ENCODE measurements at places on chromosomes 13 and 19. TPM values are rescaled to one million over a fixed set of nuclear protein-coding genes. Genes with fewer than 3 reads are reported as not detected.
A peak's percentile ranks its signal among the peaks of the same experiment; 100 is the strongest.

DNA sequence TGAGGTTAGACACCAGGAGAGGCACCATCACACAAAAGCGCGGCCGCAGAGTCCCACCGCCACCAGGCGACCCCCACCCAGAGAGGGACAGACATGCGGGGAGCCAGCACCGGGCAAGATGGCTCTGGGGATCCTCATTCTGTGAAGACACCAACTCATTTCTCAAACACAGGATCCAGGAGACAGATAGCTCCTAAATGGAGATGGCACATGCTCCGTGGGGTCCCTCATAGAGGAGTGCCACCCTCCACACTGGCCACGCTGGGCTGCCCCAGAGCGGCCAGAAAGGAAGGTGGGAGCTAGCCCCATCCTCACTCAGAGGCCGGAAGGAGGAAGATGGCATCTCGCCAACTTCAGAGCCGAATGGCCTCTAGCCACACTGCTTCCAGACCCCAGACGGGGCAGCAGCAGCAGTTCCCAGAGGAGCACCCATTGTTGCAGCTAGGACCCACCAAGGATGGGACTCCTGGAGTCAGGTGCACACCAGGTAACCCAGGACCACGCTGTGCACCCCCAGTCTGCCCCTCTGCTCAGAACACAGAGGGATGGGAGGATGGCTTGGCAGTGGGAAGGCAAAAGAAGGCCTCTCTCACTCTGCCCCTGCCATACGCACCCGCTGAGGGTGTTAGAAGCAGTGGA is 78.6 kb downstream of the ZIC5 start:
- DNase-seq = no peak

GRCh38 chr13:39900106-39900750 is 244.8 kb downstream of the COG6 start:
- DNase-seq = no peak

DNA sequence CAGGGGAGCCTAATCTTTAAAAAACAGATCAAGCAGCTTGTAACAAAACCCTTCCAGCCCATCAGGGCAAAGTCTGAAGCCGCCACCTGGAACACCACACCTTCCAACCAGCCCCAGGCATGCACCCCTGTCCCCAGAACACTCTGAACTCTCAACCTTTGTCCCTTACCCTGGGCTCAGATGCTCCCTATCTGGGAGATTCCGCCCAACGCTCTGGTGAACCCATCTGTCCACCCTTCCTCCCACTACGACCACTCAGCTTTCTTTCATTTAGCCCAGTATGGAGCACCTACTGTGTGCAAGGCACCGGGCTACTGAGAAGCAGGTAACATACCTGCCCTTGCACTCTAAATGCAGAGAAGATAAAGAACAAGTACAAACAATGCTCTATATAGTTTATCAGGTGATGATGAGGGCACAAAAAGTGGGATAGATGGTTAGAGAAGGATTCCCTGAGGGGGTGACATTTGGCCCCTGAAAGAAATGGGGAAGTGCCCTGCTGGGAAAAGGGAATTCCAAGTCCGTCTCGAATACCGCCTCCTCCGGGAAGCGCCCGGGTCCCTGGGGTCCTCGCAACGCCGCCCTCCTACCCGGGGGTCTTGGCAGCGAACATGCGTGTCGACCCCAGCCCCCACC is 629 bp downstream of the PEPD start:
- DNase-seq = peak; percentile 91

- no peak for DNase-seq
These were observed 133.5 kb downstream of the DNAJC15 start for GRCh38 chr13:43156916-43157315.

DNA sequence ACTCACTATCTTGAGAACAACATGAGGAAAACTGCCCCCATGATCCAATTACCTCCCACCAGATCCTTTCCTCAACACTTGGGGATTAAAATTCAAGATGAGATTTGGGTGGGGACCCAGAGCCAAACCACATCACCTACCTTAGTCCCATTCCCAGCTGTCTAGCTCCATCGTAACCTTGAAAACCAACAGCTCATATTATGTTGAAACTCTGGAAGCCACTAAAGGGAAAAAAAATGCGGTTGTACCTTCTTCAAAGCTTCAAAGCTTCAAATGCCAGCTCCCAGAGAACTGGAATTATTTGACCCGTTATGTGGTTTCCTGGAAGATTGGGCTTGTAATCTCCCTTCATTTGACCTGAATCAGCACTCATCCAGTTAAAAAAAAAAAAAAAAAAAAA is 223.1 kb upstream of the GPC6 start:
- DNase-seq = no peak

DNA sequence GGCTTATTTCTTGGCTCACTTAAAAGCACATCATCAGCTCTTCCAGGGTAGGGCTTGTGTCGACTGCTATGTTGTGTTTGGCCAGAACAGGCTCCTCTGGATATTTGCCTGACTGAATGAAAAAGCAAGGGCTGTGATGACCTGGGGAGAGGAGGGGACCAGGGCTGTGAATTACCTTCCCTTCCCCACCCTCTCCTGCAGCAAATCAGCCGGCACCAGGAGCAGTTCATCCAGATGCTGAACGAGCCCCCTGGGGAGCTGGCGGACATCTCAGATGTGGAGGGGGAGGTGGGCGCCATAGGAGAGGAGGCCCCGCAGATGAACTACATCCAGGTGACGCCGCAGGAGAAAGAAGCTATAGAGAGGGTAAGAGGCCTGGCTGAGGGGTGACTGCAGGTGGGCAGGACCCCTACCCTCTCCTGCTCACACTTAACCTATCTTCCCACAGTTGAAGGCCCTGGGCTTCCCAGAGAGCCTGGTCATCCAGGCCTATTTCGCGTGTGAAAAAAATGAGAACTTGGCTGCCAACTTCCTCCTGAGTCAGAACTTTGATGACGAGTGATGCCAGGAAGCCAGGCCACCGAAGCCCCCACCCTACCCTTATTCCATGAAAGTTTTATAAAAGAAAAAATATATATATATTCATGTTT is 4.4 kb downstream of the GADD45GIP1 start:
- DNase-seq = no peak

DNA sequence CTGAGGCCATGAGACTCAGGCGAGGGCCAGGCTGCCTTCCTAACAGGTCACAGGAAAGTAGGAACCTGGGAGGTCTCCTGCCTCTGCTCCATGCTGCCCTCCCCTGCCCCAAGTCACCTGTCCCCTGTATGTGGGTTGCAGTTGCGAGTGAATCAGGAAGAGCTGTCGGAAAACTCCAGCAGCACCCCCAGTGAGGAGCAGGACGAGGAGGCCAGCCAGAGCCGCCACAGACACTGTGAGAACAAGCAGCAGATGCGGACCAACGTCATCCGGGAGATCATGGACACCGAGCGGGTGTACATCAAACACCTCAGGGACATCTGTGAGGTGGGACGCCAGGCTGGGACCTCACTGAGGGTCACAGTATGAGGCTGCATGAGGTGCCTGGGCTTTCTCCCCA is 22.8 kb upstream of the C1QTNF9 start:
- DNase-seq = no peak

- no peak for DNase-seq
These were observed 5.1 kb downstream of the PEX11G start for GRCh38 chr19:7483720-7484201.

- DNase-seq = no peak
These were observed 10.1 kb downstream of the SUCLA2 start for GRCh38 chr13:47990920-47991466.

DNA sequence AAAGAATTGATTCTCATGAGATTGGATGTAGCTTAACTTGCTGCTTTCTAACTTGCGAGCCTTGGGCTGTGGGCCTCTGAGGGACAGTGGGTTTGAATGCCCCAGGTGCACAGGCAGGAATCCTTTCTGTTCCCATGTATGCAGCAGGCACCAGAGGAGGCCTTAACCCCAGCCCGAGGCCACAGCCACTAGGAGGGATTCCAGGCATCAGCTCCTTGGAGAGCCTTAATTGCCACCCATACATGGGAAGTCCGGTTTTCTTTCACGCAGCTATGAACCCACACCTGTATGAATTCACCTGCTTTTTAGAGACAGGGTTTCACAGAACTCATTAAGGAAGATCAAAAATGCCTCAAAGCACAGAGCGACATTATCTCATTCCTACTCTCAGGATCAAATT is 117.9 kb downstream of the CRYL1 start:
- no peak for DNase-seq

- no peak for DNase-seq
These were observed 240.0 kb upstream of the SGCG start for GRCh38 chr13:22940736-22941135.

DNA sequence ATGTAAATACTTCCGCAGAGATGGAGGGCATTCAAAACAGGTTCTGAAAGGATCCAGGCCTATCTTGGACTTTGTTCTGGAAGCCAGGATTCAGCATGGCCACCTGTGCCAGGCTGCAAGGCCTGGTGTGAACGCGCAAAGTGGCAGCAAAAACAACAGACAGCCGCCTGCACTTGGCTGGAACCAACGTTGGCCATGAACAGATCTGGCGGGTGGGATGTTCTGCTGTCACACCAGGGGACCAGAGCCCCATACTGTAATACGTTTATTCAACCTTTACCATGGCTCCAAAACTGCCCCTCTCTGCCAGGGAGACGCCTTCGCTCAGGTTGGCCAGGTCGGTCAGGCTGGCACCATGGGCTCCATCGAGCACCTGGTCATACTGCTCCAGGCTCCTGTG is 69.7 kb downstream of the EPS15L1 start:
- no peak for DNase-seq

DNA sequence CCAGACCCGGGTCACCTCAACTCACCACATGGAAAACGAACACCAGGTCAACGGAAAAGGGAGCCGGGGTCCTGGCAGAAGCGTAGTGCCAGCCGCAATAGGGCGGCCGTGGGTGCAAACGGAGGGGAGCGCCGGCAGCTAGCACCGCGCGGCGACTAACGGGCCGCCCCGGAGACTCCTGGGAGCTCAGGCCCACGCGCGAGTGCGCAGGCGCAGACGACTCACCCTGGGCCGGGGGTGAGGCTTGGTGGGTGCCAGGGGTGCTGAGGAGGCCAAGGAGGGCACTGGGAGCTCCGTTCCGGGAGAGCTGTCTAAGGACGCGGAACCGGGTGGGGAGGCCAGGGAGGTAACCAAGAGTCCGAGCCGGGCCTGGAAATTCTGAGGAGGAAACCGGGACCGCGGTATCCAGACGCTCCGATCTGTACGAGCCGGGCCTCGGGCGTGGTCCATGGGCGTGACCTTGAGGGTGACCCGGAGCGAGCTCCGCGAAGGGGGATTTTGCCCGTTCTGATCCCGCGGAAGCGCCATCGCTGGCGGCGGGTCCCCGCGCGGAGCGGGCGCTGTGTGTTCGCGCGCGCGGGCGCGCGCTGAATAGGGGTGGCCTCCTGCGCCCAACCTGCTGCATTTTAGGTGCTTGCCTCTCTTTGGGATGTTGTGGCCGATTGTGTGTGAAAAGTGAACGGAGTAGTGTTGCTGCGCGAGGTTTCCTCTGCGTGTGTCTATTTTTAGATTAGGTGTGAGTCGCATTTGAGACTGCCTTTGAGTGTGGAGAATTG is at the start of gene ZNF382:
Gene ZNF382 (plus strand): TSS at position 213 of the 776 bp plus-strand sequence. CDS start 4,602 bp downstream, outside the sequence.
- DNase-seq = peak; percentile 71

- no peak for DNase-seq
These were observed 22.4 kb upstream of the MIER2 start for GRCh38 chr19:366951-367350.

DNA sequence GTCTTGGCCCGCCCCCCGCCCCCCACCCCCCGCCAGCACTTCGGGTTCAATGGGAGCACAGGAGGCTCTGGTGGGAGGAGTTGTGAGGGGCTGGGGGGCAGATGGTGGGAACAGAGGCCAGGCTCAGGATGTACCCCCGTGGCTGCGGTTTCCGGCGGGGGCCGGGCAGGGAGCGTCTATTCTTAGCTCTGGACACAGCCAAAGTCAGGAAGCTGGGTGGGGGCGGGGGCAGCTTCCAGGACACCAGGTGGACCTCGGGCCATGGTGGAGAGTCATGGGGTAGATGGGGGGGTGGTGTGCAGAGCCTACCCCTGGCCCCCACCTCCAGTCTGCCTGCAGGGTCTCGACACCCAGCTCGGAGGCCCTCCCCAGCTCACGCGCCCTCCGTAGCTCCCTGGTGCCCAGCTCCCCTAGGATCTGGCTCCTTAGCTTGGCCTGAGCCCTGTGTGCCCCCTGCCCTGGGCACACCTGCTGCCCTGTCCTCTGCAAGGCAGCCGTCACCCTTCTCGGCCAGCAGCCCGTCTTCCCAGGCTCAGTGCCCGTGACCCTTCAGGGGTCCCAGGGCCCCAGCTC is 2.2 kb upstream of the TBXA2R start:
- DNase-seq = no peak

DNA sequence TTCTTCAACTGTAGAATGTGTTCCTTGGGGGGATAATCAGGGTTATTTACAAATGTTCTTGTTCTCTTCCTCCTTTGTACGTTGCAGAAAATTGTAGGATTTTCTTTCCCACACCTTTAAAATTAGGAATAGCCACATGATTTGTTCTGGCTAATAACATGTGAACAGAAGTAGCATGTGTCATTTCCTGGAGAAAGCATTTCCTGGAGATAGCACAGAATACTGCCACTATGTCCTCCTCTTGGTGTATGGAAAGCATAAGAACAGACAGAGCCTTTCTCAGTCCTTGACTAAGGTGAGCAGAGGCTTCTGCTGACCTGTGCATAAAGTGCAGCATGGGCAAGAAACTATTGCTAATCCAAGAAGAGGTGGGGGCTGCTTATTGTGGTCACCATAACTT is 101.8 kb downstream of the FAM216B start:
- no peak for DNase-seq

- no peak for DNase-seq
These were observed 216.8 kb downstream of the TEX29 start for GRCh38 chr13:111537115-111537728.

DNA sequence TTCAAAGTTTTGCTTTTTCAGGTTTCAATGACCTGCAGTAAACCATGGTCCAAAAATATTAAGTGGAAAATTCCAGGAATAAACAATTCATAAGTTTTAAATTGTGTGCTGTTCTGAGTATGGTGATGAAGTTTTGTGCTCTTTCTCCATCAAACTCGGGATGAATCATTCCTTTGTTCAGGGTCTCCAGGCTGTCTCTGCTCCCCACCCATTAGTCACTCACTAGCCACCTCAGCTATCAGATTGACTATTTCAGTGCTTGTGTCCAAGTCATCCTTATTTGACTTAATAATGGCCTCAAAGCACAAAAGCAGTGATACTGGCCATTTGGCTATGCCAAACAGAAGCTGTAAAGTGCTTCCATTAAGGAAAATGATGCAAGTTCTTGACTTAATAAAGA is 1140.4 kb downstream of the EFNB2 start:
- no peak for DNase-seq

Gene FUZ
- total RNA-seq = 9.3 TPM

Gene SIGLEC8
- 1.1 TPM for total RNA-seq

Gene KDELR1
- 68.4 TPM for total RNA-seq

Measured in left lobe of liver (tissue), 2 donors.